ENCODE measurements at places on chromosomes 5 and 9. TPM values are rescaled to one million over a fixed set of nuclear protein-coding genes. Genes with fewer than 3 reads are reported as not detected.
A peak's percentile ranks its signal among the peaks of the same experiment; 100 is the strongest.

The TAF1L gene
- total RNA-seq: not detected

The TMEM252 gene
- total RNA-seq: not detected

The CDC25C gene
- total RNA-seq: 13.3 TPM

The SPAAR gene
- total RNA-seq: 24.8 TPM

The PNPLA7 gene
- 1.9 TPM for total RNA-seq

The INSL6 gene
- not detected for total RNA-seq

- no peak overlapping the region for H3K27ac ChIP-seq
- H3K27me3 ChIP-seq: no peaks in the 10 kb centered on the region
- no peaks in the 10 kb centered on the region for H3K4me1 ChIP-seq
- H3K4me3 ChIP-seq: no peak overlapping the region
- H3K36me3 ChIP-seq: no peaks in the 10 kb centered on the region
- DNase-seq: no peak
These were observed 615.5 kb downstream of the RAB3C start for GRCh38 chr5:59198365-59198764.

DNA sequence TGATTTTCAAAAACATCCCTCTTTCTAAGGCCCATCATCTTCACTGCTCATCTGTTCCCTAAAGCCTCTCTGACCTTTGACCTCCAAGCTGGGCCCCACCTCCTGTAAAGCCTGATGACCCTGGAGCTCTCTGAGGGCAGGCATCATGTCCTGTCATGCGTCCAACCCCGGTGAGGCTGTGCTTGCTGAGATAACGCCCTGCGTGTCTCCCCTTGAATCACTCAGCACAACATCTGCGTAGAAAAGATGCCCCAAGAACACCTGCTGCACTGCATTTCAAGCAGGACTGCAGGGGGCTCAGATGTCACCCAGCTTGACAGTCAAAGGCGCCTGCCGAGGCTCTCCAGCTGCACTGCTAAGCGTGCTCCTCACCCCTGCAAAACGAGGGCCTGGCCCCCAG is 78.0 kb downstream of the OTULIN start:
- H3K27ac ChIP-seq: no peak overlapping the region
- peaks cover 17% of the 10 kb centered on the region for H3K4me1 ChIP-seq
- H3K27me3 ChIP-seq: no peaks in the 10 kb centered on the region
- H3K36me3 ChIP-seq: no peaks in the 10 kb centered on the region
- H3K4me3 ChIP-seq: no peak overlapping the region

- H3K36me3 ChIP-seq: peaks cover 2% of the 10 kb centered on the region
- no peak overlapping the region for H3K27ac ChIP-seq
- peaks cover 8% of the 10 kb centered on the region for H3K4me1 ChIP-seq
- no peak overlapping the region for H3K4me3 ChIP-seq
These were observed 46.8 kb upstream of the NRARP start for GRCh38 chr9:137348769-137349470.

- peak overlapping the region; percentile 87 for H3K4me3 ChIP-seq
- peaks cover 49% of the 10 kb centered on the region for H3K4me1 ChIP-seq
- peak; percentile 41 for DNase-seq
These were observed 743 bp downstream of the NR3C1 start for GRCh38 chr5:143402553-143403333.

DNA sequence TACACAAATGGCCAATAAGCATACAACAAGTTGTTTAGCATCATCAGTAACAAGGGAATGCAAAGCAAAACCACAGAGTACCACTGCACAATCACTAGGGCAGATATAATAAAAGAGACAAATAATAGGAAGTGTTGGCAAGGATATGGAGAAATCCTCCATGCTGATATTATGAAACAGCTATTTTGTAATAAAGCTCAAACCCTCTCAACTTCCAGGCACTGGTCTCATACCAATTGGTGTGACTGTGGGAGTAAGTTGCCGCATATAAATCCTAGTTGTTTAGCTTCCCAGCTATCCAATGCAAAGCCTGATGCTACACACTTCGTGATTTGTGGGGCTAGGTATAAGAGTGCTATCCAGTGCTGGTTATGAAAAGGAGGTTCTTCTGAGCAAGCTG is 88.6 kb downstream of the SMIM23 start:
- no peak overlapping the region for H3K4me3 ChIP-seq
- H3K4me1 ChIP-seq: peaks cover 6% of the 10 kb centered on the region
- H3K27ac ChIP-seq: no peak overlapping the region
- peaks cover 8% of the 10 kb centered on the region for H3K36me3 ChIP-seq

DNA sequence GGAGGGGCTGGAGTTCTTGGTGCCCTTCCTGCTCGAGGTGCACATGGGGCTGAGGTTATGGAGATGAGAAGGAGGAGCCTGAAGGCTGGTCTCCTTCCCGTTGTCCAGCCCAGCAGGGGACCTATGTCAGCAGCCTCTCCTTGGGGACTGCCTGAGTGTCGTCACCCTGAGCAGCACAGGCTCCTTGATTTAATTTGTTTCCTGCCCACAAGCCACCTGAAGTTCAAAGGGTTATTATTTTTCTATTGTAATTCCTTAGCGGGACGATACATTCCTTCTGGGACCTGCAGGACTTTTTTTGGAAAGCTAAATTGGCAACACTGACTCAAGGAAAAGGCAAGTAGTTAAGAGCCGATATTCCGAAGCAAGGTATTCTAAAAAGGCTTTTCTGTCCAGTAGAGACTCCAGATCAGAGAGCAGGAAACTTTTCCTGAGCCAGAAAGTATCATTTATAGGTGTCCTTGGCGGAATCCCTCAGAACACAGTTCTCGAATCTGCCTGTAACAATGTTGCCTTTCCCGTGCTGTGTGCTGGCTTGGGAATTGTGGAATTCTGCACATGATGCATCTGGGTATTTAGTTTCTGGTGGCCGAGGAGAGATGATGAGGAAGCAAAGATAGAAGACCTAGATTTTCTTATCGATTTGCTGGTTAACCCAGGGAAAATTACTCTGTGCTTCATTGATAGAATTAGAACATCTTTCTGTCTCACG is 55.4 kb downstream of the ARHGAP26 start:
- H3K27me3 ChIP-seq: no peaks in the 10 kb centered on the region
- peaks cover 74% of the 10 kb centered on the region for H3K4me1 ChIP-seq
- no peak for DNase-seq
- H3K36me3 ChIP-seq: no peaks in the 10 kb centered on the region
- no peak overlapping the region for H3K4me3 ChIP-seq

- H3K27ac ChIP-seq: no peak overlapping the region
- peak; percentile 40 for DNase-seq
- no peaks in the 10 kb centered on the region for H3K36me3 ChIP-seq
- H3K27me3 ChIP-seq: no peaks in the 10 kb centered on the region
- no peak overlapping the region for H3K4me3 ChIP-seq
These were observed 24.6 kb downstream of the LOX start for GRCh38 chr5:122053181-122054109.

DNA sequence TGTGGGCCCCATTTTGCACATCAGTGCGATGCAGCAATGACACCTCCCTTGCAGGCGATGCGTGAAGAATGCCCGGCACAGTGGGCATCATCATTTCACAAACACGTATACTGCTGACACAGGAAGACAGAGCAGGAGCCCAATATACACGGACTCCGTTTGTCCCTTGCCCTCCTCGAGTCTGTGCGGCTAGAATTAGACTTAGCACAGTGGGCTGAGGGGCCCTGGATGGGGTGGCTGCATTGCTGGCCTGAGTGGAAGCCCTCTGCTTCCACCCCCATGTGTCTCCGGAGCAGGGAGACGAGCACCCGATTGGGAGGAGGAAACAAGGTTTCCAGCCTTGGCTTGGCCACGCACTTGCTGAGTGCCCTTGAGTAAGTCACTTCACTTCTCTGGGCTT is 40.8 kb downstream of the GSN start:
- H3K27me3 ChIP-seq: no peaks in the 10 kb centered on the region
- no peak for DNase-seq

GRCh38 chr5:128844354-128844923 is 120.8 kb upstream of the SLC27A6 start:
- H3K4me1 ChIP-seq: no peaks in the 10 kb centered on the region
- H3K27me3 ChIP-seq: no peaks in the 10 kb centered on the region
- no peaks in the 10 kb centered on the region for H3K36me3 ChIP-seq
- peak; percentile 53 for DNase-seq
- no peak overlapping the region for H3K27ac ChIP-seq
